ENCODE measurements at places on chromosomes 7 and 10.

GRCh38 chr7:137590756-137591305 is 247.3 kb upstream of the PTN start:
- no peak for DNase-seq

DNA sequence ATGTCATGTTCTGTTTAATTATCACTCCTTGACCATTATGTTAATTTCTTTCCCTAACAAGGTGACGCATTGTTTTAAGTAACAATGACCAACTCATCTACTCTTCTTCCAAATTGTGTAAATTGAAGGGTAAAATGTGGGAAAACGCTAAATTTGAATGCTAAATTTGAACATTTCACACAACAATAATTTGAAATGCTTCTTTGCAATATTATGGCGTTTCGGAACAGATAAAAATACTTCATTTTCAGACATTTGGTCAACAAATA is 29.2 kb upstream of the KMT2C start:
- DNase-seq = no peak

- no peak for DNase-seq
Measured at GRCh38 chr10:101695404-101695890, 477 bp upstream of the FBXW4 start.

DNA sequence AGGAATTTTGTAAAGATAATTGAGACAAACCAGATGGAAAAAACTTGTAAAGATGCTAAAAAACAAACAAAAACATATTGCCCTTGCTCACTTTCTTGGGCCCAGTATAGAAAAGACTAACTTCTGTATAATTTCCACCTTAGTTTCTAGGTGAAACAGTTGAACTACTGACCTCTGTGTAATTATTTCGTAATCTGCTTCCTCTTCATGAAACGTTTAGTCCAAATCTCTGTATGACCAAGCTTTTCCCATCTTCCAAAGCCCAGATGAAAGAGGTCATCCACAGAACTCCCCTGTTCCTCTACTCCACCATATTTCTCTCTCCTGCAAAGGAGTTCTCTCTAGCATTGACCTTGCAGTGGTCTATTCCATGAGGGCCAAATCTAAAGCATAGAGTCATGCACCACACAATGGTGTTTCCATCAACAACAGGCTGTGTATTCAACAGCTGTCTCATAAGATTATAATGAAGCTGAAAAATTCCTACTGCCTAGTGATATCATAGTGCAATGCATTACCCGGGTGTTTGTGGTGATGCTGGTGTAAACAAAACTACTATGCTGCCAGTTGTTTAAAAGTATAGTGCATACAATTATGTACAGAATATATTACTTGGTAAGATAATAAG is 647.6 kb downstream of the TNS3 start:
- DNase-seq = no peak

DNA sequence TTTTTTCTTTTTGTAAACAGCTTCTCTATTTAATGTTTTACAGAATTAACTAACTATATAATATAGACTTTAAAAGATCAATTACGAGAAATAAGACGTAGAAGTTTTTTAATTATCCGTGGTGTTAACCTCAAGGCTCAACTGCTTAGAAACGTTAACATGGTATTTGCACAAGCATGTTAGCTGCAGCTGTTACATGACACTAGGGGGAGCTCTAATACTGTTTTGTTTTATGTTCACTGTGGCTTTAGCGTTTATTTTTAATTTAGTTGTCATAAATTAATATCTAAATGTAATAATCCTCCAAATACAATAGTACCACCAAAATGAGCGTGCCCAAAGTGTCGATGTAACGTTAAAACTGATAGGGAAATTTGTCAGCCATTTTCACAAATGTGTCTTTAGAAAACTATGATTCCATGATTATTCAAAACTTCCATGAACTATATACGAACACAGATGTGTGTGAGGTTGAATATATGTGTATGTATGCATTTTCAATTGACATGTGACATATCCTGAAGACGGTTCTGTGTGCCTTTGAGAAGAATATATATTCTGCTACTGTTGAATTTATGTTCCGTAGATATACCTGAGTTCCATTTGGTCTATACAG is 828.8 kb upstream of the MBL2 start:
- DNase-seq = no peak

DNA sequence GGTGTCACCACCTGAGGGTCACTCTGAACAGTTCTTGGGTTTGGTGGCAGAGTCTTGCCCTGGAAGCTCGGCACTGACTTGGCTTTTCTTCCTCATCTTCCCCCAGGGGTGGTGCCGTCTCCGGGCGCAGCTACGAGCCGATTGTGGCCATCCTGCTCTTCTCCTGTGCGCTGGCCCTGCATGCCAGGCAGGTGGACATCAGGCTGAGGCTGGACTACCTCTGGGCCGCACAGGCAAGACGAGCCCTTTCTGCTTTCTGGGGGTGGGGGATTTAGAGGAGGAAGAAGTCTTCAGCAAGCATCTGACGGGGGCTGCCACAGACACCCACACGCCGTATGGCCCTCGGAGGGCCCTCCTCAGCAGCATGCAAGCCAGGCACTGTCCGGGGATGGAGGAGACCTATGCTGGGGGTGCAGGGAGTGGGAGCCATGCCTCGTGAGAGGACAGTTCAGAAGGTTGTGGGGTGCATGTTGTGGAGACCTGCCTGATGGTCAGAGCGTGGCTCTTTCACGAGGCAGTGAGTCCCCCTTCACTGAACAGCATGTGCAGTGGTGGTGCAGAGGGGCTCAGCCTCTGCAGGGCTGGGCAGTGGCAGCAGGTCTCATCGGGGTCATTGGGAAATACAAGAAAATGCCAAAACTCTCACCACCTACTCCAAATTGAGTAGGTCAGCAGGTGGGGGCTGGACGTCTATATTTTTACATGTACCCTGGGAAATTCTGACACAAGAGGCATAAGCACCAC is 112.4 kb downstream of the ADCY1 start:
- no peak for DNase-seq

GRCh38 chr10:42954766-42955492 is 121.9 kb upstream of the RET start:
- peak; percentile 4 for DNase-seq

DNA sequence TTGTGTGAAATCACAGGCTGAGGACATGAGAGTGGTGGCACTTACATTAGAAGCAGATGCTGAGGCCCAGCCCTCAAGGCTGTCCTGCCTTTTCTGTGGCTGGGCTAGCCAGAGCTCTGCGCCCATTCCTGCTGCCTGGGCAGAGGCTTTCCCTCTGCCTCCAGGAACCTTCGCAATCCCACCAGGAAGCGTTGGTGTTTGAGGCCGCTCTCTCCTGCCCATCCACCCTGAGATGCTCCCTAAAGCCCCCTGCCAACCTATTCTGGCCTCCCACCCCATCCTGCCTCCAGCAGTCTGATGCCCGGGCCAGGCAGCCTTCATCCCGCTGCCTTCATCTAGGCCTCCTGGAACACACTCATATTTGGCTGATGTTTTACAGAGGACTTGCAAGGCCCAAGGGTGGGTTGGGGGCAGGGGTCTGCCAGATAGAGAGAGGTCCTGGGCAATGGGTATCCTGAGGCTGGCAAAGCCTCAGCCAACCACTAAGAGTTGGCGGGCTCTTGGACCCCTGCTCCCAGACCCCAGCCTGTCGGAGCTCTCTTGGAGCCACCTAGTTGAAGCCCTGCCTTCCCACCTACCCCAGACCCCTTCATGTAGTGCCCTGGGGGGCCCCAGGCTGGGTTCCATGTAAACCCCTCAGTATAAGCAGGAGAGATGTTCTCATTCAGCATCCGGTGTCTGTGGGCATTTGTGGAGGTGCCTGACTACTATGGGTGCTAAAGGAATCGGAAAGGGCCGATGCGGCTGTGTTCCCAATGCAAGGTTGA is 32.7 kb downstream of the LDB3 start:
- no peak for DNase-seq

- no peak for DNase-seq
Measured at GRCh38 chr7:73345951-73346350, 18.0 kb downstream of the FKBP6 start.

- DNase-seq = no peak
Measured at GRCh38 chr10:24737001-24737400, 13.3 kb upstream of the ARHGAP21 start.

DNA sequence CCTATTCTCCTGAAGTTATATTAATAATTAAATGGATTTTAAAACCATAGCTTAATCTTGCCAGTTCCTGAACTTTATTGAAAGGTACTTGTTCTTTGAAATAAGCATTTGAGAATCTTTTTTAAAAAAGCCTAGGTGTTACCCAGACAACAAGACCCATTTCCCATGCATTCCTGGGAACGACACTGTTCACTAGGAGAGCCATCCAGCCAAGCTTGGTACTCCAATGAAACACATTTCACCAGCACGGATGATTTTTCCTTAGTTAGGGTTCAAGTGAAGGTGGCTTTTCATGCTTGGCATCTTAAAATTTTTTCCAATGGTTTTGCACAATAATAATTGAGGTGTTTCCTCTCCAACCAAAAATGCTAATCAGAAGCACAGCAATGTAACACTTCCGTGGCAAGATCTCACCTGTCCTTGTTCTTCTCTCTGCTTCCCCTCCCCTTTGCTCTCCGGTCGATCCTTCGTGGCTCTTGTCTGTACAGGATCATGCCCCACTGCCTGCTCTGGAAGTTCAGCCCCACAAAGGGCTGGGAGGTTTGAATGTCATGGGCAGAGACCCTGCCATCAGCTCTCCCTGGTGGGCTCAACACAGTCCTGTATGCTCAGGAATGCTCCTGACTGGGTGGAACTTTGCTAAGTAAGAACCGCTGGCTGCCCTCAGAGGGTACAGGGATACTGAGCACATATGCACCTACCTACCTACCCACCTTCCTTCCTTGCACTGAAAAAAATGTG is 69.7 kb upstream of the AQP1 start:
- DNase-seq = no peak

GRCh38 chr7:106270122-106270977 is 14.4 kb downstream of the NAMPT start:
- no peak for DNase-seq

DNA sequence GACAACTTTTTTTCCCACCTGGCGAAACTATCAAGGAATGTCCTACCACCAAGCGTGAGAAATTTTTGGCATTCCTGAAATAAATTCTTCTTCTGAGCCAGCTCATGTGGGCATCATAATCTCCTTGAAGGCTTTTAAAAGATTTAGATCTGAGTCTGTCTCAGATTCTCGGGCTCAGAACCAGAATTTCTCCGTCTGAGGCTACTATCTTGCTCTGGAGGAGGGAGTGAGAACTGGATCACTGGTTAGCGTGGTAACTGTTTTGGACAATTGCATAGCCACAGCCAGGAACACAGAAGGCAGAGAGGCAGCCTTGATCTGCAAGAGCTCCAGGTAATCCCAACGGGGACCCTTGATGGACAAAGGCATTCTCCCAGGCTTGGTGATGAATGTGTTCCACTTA is 1.0 kb upstream of the PLAC9 start:
- no peak for DNase-seq

DNA sequence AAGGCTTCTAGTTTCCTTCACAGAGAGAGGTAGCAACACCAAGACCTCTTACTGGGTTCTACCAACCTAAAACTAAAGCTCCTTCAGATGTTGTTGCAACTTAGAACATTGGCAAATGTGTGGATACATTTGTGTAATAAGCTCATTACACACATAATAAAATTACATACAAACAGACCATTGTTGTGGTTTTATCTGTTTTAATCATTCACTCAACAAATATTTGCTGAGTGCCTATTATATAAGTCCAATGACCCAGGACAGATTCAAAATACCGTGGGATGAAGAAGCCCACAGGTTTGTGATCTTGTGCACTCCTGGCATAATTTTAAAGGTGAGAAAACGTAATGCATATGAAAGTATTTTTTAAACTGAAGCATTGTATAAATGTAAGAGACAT is 160.4 kb upstream of the NPVF start:
- no peak for DNase-seq

GRCh38 chr10:69412232-69412790 is 4.4 kb downstream of the TACR2 start:
- DNase-seq = no peak

GRCh38 chr7:31892099-31892829 is 177.9 kb downstream of the PDE1C start:
- DNase-seq = no peak

DNA sequence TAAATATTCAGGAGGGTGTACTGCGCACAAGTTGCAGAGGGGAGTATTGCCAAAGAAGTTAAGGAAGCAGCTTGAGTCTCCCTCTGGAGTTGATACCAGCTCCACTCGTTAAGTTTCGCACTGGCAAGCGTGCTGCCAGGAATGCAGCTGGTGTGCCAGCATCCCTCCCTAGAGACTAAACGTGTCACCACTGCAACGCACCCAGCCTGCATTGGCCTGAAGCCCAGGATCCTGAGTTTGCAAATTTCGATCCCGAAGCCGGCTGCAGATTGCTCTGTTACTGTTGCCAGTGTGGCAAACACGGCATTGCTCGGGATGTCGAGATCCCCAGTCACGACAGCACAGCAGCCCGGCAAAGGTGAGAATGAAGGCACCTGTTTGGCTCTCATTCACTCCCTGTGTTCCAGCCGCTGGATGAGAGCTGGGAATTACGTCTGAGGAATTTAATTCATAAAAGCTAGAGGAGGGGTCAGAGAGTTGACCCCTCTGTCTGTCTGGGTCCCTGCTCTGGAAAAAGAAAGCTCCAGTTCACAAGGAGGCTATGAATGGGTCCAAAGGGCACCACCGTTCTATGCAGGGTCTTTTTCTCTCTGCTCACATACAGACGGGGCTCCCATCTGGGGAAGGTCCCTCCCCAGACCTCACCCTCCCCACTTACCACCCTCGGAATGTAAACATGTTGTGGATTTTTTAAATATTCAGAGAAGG is 61.0 kb downstream of the NRP1 start:
- no peak for DNase-seq

DNA sequence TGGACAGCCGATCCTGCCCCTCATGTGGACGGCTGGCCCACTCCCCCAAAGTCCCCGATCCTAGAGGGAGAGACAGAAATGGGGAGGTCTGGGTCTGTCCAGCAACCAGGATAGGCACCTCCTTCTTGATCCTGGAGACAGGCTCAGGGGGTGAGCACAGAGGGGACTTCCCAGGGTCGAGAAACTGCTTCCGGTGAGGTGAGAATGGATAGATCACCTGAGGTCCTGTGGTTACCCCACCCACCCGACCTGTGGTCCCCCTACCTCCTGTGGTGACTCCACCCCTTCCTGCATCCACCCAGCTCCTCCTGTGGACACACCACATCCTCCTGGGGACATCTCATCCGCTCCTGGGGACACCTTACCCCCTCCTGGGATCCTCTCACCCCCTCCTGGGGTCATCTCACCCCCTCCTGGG is 27.4 kb upstream of the RASGEF1A start:
- peak; percentile 47 for DNase-seq

- no peak for DNase-seq
Measured at GRCh38 chr10:112634096-112634830, 187.2 kb downstream of the VTI1A start.

- DNase-seq = no peak
Measured at GRCh38 chr7:24834128-24834798, 77.0 kb upstream of the GSDME start.

DNA sequence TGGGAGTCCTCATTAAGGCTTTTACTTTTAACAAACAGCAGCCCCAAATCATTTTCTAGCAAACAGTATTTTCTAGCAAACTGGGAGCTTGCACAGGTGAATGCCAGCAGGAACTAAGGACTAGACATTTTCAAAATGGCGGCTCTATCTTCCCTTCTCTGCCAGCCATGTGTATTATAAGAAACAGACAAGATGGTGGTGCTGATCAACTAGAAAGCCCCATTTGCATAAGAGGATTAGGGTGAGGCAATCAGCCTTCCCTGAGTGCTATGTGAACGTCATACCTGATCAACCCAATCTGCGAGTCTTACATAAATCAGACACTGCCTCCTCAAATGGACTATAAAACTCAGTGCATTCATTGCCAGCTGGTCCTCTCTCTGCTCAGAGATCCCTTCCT is 479.6 kb downstream of the IPMK start:
- DNase-seq = no peak

GRCh38 chr10:35712486-35712885 is 70.4 kb upstream of the FZD8 start:
- DNase-seq = no peak
